ENCODE measurements at places on chromosomes 5 and 9.

DNA sequence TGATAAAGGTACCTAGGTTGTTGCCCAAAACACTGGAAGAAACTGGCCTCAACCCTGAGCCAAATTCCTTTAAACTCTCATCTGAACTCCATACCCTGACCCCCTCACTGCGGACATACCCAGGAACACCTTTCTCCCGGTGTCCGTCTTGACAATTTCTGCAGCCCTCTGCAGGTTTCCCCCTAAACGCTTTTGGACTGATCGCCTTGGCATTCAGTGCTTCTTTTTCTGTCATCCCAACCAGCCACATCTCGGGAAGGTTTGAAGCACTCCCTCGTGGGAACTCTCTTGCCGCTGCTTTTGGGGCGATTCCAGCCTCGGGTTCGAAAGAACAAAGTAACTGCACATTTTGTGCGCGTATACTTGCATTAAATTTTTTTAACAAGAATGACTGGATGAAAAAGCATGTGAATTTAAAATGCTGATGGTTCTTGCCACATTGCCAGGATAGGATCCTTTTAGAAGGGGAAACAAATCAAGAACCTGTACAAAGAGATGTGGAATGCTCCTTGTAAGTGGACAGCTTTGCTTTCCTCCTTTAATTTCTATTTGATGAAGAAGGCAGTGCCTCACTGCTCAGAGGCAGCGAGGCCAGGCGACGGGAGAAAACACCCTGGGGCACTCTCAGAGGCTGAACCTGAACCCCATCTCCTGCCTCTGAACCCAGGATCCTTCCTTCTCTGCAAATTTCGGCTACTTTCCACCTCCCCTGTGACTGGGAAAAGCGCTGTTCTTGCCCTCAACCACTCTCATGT is 615 bp downstream of the PSMD5 start:
- no peak for DNase-seq

DNA sequence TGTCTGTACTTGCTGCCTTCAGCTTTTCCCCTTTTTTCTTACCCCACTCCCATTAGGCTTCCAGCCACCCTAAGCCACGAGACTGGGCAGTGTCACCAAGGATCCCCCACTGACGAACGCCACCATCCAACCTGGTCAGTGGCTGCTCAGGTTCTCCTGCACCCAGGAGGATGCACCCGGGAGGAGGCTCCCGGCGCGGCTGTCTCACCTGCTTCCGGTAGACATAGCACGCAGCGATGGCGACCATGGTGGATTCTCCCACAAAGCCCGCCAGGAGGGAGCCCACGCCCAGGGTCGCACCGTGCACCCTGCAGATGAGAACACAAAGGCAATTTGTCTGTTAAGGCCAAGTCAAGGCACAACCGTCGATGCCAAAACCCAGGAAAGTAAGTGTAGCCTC is 48.1 kb downstream of the OTULIN start:
- no peak for DNase-seq

DNA sequence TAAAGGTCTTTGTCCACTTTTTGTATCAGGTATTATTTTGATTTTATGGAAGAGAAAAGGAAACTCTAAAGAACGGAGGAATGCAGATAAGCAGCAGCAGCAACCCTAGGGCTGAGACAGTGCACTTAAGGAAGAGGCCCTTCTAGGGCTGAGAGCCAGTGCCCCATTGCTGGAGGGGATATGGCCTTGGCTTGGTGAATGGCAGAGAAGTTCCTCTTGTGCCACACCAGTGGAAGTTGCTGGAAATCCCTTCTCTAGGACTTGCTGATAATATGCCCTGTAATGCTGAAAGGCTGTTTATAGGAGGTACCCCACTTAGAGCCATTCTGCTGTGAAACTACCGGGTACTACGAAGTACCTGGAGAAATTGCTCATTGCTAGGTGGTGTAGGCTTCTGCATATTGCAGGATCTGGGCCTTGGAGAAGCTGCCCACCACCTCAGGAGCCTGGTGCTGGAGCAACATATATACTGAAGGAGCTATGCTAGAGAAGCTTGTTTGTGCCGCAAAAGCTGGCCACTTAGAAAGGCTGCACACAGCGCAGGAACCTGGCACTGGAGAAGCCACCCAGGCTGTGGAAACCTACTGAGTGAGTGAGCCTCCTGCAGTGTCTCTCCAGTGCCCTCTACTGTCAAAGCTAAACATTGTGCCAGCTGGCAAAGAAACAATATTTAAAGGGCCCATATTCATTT is 9.6 kb upstream of the UBTD2 start:
- peak; percentile 82 for DNase-seq

DNA sequence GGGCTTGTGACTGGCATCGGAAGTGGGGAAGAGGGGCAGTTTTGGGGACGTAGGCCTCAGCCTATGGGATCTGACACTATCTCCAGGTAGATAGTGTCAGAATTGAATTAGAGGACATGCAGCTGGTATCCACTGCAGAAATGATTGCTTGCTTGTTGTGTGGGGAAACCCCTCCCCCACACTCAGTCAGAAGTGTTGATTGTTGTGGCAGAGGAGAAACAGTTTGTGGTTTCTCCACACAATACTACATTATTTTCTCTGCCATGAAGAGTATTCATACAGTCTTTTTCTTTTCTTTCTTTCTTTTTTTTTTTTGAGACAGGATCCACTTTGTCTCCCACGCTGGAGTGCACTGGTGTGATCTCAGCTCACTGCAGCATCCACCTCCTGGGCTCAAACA is 113.9 kb downstream of the ARRDC3 start:
- peak; percentile 72 for DNase-seq

- no peak for DNase-seq
These were observed 340.9 kb upstream of the KIF2A start for GRCh38 chr5:61965069-61965468.

DNA sequence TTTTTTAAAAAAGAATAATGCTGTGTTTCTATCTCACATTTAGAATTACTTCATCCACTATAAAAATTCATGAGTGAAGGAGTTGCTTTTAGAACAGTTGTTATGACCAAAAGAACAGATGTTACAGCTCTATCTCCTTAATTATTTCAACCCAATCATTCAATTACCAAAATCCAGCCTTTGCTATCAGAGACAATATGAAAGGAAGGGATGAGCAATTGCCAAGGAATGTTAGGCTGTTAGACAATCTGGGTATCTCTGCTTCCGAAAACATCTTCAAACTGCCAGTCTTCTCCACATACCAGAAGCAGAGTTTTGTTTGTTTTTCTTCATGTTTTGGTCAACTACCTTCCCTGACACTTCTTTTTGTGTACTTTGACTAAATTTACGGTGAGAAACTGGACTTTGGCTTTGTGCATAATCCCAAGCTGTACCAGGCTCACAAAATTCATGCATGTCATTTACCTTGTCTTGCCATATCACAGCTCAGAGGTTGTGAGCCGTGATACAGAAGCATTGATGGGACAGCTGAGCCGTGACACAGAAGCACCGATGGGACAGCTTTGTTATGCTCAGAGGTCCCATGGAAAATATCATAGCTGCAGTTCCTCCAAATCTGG is 405.5 kb downstream of the KIF4B start:
- DNase-seq: no peak

GRCh38 chr5:38751103-38751502 is 94.7 kb upstream of the OSMR start:
- no peak for DNase-seq

DNA sequence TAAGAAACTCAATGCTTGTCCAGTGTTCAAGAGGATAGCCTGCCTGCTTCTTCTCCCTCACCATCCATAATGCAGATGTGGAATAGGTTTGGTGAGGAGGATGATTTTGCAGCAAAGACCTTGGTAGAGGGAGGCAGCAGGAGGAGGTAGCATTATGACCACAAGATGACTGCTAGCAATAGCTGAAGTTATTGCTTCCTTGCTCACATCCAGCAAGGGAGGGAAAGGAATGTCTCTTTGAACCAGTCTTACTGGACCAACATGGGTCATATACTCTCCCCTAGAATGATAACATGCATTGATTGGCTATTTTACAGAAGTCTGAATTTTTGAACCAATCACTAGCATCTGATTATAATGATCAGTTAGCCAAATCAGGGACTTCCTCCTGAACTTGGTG is 607.6 kb downstream of the EBF1 start:
- no peak for DNase-seq

DNA sequence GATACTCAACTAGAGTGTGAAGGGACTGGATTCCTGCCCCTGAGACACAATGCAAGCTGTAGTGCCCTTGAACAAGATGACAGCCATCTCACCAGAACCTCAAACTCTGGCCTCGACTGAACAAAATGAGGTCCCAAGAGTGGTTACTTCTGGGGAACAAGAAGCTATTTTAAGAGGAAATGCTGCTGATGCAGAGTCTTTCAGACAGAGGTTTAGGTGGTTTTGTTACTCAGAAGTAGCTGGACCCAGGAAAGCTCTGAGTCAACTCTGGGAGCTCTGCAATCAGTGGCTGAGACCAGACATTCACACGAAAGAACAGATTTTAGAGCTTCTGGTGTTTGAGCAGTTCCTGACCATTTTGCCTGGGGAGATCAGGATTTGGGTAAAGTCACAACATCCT is 2.4 kb downstream of the ZNF483 start:
- peak; percentile 39 for DNase-seq
